Hematopoietic multipotent progenitor cell treated with erythropoietin and hydrocortisone succinate and interleukin-3 and kit ligand, for 15 days (in vitro differentiated cells): ENCODE measurements at places on chromosomes 1 and 21.

DNA sequence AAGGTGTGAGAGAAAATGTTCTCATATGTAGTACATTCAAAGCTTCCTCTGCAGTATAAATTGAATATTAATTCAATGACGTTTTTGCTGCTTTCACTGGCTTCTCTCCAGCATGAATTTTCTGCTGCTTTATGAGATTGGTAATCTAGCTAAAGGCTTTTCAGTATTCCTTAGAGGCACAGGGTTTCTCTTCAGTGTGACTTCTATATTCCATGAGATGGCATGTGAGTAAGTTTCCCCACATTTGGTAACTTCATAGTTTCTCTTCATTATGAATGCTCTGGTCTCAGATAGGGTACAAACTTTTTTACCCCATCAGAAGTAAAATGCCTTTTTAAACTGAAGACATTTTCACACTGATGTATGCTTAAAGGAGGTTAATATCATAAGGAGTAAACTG, 10.4 kb upstream of the KLF18 start:
- DNase-seq: no peak

GRCh38 chr21:27382404-27382803, 415.5 kb upstream of the ADAMTS5 start:
- no peak for DNase-seq

- no peak for DNase-seq
Observed at GRCh38 chr21:39288987-39289386, 24.4 kb downstream of the BRWD1 start.

DNA sequence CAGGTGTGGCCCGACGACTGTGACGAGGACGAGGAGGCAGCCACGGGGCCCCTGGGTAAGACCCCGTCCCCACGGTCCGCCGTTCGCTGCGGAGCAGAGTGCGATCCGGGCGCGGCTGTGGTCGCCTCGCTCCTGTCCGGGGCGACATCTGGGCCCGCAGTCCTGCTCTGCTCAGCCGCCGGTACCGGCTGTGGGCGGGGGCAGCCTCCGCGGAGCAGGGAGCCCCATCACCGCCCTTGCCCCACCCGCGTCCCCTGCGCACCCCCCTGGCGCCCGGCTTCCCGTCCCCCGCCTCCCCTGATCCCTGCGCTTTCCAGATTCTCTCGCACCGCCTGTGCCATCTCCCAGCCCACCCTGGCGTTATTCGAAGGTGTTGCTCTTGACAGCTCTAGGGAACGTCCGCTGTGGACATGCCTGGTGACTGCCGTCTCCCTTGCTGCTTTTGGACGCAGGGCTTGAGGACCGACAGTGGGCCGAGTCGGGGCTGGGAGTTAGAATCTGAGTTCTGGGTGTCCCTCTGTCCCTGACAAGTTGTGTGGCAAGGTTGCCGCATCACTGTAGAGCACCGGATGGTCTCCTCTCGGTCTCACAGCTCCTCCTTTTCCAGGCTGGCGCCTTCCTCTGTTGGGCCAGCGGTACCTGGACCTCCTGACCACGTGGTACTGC, 596 bp downstream of the TOR3A start:
- peak; percentile 38 for DNase-seq

DNA sequence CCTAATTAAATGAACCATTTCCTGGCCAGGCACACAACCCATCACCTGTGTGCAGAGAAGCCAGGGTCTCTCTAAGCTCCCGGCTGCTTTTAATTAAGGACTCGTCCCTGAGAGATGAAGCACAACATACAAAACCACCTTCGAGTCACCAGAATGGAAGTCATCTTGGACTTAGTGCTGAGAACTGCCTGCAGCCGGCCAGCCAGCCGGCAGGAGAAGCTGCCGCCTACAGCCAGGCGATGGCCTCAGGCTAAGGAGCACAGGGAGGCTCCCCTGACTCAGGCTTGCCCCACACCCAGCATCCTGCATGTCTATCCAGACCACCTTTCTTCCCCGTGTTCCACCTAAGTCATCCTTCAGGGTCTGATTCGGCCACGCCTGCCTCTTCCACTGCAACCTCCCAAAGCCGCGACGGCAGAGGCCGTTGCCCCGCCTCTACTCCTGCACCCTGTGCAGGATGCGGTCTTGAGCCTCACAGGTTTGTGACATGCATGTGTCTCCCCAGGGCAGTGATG, 83.6 kb downstream of the SLC66A1 start:
- no peak for DNase-seq

GRCh38 chr1:247417831-247418230, 1.9 kb downstream of the NLRP3 start:
- no peak for DNase-seq

- no peak for DNase-seq
Observed at GRCh38 chr1:28833381-28833780, 21.4 kb downstream of the OPRD1 start.

- DNase-seq: no peak
Observed at GRCh38 chr1:230643908-230644307, 1.6 kb downstream of the COG2 start.

GRCh38 chr1:9315411-9316079, 22.9 kb downstream of the SPSB1 start:
- DNase-seq: no peak

DNA sequence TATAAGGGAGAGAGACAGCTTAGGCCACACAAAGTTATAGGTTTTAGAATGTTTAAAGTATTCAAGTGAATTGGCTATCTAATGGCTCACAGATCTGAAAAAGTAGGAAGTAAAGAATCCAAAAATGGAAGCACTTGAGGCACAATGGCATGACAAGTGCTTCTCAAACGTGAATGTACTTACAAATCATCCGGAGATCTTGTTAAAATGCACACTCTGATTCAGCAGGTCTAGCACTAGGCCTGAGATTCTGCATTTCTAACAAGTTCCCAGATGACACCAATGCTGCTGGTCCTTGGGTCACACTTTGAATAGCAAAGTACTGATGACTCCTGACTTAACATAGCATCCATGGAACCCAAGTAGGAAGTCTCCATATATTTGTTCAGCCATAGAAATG, 20.9 kb upstream of the AGL start:
- DNase-seq: no peak
